ENCODE measurements at places on chromosomes 3 and 15. TPM values are rescaled to one million over a fixed set of nuclear protein-coding genes. Genes with fewer than 3 reads are reported as not detected.

- DNase-seq, result no peak
These were observed 90.2 kb upstream of the FGF12 start for GRCh38 chr3:192817506-192817905.

DNA sequence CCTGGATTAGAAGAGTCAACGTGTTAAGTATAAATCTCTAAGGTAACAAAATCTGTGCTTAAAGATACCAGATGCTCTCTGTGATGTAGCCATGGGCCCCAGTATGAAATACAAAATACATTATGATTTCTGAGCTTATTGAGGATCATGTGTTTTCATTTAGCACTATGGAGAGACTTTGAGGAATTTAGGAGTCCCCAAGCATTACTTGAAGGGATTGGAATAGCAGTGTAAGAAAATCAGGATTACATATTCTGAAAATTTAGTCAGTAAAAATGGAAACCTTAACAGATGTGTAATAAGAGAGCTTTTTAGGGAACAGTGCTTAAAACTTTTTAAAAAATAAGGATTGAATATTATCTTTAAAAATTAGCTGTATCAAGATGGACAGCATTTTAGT lies 35.5 kb downstream of the ECT2 start:
- DNase-seq, result no peak

- DNase-seq, result no peak
These were observed 60.9 kb downstream of the PXYLP1 start for GRCh38 chr3:141292356-141293058.

GRCh38 chr3:141305436-141305835 lies 62.9 kb upstream of the ZBTB38 start:
- DNase-seq, result no peak

GRCh38 chr3:177449360-177450006 lies 252.2 kb upstream of the TBL1XR1 start:
- DNase-seq, result no peak

The WDR72 gene
- total RNA-seq, result 1.7 TPM

The LNP1 gene
- 6.9 TPM for total RNA-seq

The ZNF592 gene
- total RNA-seq, result 34.7 TPM

The CPA3 gene
- total RNA-seq, result not detected

The PFKFB4 gene
- total RNA-seq, result 19.2 TPM

The TRH gene
- total RNA-seq, result 0.36 TPM

Data from neural crest cell (in vitro differentiated cells).